ENCODE measurements at places on chromosomes 12 and 14. TPM values are rescaled to one million over a fixed set of nuclear protein-coding genes. Genes with fewer than 3 reads are reported as not detected.

GRCh38 chr14:78764240-78764639, 594.1 kb downstream of the NRXN3 start:
- DNase-seq: no peak
- no peaks in the 10 kb centered on the region for H3K27me3 ChIP-seq
- no peak overlapping the region for H3K4me3 ChIP-seq

GRCh38 chr14:48563489-48563888, 888.1 kb upstream of the MDGA2 start:
- DNase-seq: no peak
- H3K4me1 ChIP-seq: no peaks in the 10 kb centered on the region
- no peaks in the 10 kb centered on the region for H3K27me3 ChIP-seq
- no peaks in the 10 kb centered on the region for H3K36me3 ChIP-seq
- no peak overlapping the region for H3K4me3 ChIP-seq

Gene TAS2R31
- 1.3 TPM for total RNA-seq

DNA sequence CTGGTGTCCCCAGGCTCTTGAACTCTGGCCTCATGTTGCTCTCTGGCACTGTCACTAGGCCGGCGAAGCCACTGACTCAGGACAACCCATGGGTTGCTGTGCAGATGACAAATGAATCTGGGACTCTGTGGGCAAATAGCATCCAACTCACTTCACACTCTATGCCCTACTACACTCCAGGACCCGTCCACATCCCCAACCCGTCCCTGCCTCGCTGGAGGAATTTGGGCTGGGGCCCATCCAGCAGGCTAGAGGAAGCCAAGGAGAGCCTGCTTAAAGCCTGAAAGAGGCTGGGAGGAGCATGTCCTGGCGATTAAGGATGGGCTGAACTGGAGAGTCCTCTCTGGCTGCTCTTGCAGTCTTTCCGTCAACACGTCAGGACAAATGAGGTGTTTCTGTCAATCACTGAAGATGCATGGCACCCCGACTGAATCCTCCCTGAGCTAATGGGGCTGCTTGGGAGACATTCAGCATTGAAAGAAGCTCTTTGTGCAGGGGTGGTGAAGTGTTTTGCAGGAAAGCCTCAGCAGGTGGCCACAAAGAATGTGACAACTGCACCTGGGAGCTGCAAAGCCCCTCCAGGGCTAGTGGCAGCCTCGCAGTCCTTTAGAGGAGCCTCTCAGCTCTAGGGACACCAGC, 71.7 kb downstream of the ANO2 start:
- no peaks in the 10 kb centered on the region for H3K27me3 ChIP-seq
- H3K27ac ChIP-seq: no peak overlapping the region
- H3K4me3 ChIP-seq: no peak overlapping the region
- DNase-seq: no peak

- no peak for DNase-seq
- H3K27ac ChIP-seq: no peak overlapping the region
- H3K4me1 ChIP-seq: no peaks in the 10 kb centered on the region
Measured at GRCh38 chr14:78698991-78699390, 528.8 kb downstream of the NRXN3 start.

Measured in cardiac muscle cell (in vitro differentiated cells and primary cell).